ENCODE measurements at places on chromosomes 2 and 18.

DNA sequence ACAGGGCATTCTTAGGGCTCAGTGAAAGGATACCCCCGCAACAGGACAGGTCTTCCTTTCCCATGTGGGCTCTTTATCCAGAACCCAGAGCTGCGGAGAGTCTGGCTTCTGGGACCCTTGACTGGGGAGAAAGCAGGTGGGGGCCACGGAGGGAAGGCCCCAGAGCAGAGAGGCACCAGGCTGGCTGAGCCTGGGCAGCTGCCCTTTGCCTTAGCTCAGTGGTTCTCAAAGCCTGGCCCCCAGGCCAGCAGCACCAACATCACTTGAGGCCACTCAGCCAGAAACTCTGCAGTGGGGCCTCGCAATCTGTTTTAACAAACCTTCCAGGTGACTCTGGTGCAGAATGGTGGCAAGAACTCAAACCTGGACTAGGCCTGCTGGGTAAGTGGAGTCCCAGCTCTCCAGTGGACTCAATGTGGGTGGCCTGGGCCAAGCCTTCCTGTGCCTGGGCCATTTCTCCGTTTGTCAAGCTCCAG lies 1.6 kb upstream of the TMEM37 start:
- DNase-seq: no peak

DNA sequence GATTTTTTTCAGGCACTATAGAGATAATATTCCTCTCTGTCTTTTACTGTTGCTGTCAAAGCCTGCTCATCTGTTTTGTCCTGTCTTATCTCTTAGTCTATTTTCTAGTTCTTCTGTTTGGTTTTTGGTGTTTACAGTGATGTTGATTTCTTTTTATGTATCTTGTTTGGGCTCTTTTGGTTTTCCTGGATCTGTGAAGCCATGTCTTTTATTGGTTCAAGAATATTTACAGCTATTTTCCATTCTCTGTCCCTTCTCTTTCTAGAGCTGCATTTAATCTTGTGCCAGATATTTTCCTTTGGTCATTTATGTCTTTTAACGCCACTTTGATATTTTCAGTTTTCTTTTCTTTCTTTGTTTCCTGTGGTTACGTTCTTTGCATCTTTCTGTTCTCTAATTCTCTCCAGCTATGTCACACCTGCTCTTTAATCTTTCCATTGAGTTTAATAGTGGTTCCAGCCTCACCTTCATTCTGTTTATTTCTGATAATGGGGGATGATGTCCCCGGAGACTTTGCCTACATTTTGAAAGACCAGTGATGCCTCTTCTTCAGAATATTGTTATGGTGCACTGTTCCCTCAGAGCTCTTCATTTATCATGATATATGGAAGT lies 32.0 kb downstream of the SMCHD1 start:
- no peak for DNase-seq

DNA sequence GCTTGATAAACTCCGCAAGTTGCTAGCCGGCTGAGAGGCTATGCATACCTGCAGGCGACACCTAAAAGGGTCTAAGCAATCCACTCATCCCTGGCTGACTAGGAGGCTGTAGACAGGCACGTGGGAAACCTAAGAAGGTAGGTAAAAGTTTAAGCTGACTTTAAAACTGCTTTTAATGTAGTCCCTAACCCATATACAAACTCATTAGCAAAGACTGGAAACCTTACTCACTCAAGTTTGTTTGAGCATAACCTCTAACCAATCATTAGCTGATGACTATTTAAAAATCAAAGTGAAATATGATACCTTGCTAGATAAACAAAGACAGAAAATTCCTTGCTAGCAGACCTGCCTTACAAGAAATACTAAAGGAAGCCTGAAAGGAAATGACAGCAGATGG lies 106.4 kb downstream of the EXOC6B start:
- no peak for DNase-seq

- DNase-seq: no peak
Observed at GRCh38 chr2:75952173-75952572, 241.5 kb upstream of the GCFC2 start.

GRCh38 chr2:2904721-2905350 lies 472.8 kb downstream of the EIPR1 start:
- no peak for DNase-seq

DNA sequence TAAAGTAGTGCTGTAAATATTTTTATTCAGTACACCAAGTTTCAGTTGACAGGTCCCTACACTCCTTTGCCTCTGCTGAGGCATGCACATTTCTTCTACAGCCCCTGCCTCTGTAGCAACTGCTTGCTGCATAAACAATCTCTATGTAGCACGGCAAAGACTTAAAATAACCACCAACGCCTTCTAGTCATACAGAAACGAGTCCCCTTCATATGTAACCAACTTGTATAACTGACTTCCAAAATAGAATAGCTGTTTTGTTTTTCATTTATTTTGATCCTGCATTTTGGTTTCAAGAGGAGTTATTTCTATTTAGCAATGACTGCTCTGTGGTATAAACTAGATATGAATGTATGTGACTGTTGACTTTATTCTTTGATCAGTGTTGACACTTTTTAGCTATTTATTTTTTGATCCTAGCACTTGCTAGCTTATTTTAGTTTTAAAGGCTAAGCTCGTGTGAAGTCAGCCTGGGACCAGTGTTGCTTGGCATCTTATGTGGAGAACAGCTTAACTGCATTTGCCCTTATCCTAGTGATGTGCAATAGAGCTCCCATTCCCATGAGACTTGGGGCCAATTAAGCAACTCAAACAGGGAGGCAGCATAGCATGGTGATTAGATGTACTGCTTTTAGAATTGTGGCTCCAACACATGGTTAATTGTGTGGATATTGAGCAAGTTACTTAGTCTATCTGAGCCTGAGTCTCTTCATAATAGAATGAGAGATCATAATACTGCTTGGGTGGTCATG lies 79.6 kb downstream of the HRH4 start:
- DNase-seq: no peak

DNA sequence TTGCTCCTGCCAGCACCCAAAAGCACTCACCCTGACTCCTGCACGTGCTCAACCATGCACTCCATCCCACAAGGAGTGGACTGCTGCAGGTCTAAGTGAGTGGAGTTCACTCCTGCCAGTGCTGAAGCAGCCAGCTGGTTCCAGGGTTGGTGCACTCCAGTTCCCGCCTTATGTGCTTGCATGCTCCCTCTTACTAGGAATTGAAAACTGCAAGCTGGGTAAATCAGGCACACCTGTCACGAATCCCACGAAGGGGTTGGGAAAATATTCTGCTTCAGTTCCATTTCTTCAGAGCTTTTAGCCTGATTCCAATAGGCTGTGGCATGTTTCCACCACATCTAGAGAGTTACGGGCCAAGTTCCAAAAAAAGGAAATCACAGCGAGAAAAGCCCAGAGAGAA lies 1365.5 kb upstream of the CHAC2 start:
- no peak for DNase-seq

GRCh38 chr2:228728961-228729360 lies 542.1 kb downstream of the PID1 start:
- DNase-seq: no peak

DNA sequence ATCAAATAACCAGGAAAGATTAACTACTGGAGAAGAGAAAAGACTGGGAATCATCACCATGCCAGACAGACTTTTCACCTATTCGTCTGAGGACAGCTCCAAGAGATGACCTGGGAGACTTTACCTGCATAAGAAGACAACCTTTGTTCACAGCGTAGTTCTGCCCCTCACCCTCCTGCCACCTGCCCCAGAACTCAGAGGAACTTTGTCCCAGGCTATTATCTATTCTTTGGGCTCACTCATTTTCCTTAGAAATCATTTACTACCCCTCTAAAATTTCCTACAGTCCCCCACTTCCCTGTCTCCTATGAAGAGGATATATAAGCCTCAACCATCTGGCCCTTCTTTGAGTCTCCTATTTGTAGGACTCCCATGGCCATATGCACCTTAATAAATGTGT lies 19.3 kb upstream of the COPS8 start:
- DNase-seq: no peak

GRCh38 chr18:58808349-58808748 lies 56.3 kb upstream of the ZNF532 start:
- no peak for DNase-seq

DNA sequence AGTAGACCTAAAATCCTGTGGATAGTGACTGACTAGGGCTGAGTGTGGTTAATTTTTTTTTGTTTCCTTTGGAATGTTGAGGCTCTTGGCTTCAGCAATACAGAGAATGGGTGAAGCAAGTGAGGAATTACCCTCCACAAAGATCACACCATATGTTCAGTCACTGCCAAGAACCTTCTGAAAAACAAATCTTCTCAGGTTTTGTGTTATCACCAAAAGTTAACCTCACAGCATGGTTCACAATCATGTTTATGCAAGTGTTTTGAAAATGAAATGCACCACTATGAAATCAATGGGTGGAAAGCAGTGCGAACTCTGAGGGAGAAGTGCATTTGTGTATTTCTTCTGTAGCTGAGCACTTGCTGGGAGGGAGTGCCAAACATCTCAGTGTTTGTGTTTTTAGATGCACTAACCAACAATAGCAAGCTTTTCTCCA lies 44.4 kb downstream of the SPATS2L start:
- DNase-seq: no peak

GRCh38 chr2:5368263-5368662 lies 323.9 kb upstream of the SOX11 start:
- no peak for DNase-seq

GRCh38 chr2:96906729-96907114 lies 36.8 kb upstream of the SEMA4C start:
- no peak for DNase-seq

GRCh38 chr2:36360834-36361233 lies 5.3 kb downstream of the CRIM1 start:
- DNase-seq: no peak

DNA sequence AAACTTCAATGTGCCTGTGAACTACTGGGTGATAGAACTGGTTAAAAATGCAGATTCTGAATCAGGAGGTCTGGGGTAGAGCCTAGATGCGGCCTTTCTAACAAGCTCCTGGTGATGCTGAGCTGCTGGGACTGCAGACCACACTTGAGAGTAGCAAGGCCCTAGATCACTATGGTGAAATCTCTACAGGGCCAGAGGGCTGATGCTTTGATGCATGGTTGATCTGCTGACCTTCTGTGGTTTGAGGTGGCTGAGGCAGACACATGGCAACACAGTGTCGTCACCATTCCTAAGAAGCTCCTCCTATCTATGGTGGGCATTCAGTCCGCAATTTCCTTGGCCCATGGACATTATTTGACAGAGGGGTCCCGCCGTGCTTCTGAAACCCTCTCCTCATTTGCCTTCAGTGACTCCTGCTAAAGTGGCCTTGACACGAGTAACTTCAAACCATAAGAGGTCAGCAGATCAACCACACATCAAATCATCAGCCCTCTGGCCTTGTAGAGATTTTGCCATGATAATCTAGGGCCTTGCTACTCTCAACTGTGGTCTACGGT lies 19.8 kb downstream of the CCDC68 start:
- DNase-seq: no peak

DNA sequence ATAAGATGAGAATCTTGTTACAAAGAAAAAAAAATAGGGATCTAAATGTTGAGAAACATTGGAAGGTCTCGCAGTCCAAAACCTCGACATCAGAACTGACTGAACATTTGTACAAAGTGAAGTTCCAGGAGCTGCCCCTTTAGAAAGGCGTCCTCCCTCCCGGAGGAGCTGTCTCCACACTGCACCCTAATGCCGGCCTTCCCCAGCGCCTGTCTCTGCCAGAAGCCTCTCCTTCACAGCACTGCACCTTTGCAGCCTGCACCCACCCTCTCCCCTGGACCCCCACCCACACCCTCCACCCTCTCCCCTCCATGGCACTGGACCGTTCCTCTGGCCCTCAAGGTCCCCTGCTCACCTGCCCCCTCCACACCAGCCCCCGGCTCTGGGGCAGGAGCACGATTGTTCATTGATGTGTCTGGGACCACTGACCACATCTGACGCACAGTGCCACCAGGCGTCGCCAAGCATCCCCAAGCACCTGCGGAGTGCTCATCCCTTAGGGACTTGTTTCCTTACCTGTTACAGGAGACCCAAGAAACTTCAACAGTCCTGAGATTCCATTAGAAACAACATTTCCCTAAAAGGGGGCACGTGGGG lies 90.3 kb upstream of the SNTG2 start:
- no peak for DNase-seq

DNA sequence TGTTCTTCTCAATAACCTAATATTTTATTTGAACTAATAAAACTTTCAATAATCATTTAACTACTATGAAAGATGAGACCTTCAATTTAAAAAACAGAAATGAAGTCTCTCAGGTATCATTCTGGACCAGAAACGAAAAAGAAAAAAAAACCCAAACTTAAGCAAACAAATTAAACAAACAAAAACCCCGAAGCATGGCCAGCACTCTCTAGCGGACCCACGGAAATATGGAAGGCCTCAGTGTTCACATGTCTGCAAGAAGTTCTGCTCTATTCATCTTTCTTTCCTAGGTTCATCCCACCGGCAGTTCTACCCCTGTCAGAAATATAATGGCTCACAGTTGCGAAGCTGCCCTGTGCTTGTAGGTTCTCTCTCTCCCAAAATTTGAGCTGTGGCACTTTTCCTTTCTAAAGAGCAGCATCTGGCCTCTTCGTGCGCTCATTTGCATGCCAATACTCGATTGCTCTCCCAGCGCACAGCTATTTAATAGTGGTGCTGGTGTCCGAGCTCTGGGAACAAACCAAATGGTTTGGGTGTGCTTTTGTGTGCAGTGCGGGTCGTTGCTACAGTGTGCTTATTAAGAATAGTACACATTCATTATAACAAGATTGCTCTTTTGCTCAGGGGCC lies 129.0 kb upstream of the ZEB2 start:
- no peak for DNase-seq

DNA sequence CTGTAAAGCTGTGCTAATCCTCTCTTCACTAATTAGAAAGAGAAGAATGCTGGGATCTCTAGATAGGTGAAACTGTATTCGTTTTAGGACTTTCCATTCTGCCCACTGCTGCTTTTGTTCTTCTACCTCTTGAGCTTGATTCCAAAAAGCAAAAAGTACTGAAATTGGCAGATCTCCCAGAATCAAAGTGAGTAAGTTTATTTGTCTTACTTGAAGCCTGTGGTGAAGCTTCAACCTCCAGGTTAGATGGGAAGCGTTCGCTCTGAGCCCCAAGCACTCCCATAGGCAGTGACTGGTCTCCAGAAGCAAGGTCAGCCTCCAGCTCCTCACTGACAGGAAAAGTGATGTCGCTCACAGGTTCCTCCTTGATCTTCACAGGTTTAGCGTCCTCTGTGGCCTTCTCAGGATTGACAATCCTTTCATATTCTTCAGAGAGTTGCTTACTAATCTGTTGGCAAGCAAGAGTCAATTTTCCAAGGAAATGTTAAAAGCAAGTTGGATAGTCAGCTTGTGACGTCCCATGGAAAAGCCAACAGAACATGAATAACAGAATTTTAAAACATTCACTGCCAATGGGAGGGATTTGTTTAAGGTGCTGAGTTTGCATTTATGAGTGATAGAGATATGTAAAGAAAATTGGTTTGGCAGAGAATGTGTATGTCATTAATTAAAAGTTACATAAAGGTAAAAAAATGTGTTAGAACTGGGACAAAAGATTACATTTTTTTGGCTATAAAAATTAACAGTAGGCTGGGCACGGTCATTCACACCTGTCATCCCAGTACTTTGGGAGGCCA lies 8.1 kb downstream of the SUPT7L start:
- DNase-seq: no peak

DNA sequence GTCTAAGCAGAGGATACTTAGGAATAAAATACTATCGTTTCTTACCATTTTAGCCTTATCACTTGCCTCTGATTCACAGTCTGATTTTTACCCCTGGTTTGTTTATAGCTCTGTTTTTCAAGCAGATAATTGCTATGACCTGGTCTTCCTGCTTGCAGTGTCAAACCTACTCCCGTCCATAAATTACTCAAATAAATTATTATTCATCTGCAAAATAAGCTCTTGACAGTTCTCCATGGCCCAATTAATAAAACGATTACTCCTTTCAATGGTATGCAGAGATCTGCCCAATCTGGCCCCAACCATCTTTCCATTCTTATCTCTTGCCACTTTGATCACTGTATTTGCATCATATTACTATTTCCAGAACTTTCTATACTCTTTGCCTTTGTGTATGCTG lies 354.0 kb downstream of the CCDC85A start:
- no peak for DNase-seq
